ENCODE measurements at places on chromosomes 11 and 22.

DNA sequence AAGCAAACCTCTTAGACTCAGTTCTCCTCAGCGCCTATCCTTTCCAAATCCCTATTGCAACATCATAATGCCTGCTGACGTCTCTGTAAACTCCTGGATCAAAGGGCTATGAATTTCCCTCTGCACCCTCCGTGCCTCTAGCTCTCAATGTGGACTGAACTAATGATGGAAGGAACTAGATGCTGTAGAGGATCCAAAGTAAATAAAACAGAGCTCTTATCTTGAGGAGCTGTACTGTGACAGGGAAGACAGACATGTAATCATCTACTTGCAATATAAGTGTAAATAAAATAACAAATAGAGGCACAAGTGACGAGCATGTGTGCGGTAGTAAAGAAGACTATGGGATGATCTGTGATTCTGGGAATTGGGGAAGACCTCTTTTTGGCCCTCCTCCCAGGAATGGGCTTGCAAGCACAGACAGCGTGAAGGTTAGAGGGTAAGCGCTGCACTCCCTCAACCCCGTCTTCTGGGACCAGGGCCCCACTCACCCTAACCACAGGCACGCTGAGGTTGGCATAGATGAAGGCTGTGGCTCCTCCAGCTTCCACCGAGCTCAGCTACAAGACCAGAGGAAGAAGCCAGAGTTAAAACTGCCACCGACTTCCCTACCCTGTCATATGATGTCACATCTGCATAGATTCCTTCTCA lies 42.2 kb downstream of the P4HA3 start:
- DNase-seq: peak; percentile 68

GRCh38 chr11:15858881-15859280 lies 497.5 kb downstream of the SOX6 start:
- DNase-seq: no peak

DNA sequence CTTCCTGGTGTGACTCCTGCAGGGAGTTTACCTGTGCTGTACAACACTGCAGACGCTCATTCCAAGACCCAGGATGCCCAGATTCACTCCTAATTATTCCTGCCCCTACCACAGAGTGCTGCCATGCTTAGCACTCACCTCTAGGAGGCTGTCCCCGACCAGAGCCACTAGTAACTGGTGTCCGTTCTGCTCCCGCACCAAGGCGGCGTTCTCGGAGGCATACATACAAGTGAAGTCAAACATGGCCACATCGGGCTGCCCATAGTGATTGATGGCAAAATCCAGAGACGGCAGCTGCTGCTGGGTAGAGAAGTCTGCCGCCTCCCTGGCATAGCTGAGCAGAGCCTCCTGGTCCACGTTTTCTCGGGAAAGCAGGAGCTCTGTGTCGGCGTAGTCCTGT lies 122.3 kb upstream of the BID start:
- DNase-seq: no peak

- DNase-seq: no peak
Measured at GRCh38 chr11:126329644-126330211, 25.8 kb upstream of the ST3GAL4 start.

DNA sequence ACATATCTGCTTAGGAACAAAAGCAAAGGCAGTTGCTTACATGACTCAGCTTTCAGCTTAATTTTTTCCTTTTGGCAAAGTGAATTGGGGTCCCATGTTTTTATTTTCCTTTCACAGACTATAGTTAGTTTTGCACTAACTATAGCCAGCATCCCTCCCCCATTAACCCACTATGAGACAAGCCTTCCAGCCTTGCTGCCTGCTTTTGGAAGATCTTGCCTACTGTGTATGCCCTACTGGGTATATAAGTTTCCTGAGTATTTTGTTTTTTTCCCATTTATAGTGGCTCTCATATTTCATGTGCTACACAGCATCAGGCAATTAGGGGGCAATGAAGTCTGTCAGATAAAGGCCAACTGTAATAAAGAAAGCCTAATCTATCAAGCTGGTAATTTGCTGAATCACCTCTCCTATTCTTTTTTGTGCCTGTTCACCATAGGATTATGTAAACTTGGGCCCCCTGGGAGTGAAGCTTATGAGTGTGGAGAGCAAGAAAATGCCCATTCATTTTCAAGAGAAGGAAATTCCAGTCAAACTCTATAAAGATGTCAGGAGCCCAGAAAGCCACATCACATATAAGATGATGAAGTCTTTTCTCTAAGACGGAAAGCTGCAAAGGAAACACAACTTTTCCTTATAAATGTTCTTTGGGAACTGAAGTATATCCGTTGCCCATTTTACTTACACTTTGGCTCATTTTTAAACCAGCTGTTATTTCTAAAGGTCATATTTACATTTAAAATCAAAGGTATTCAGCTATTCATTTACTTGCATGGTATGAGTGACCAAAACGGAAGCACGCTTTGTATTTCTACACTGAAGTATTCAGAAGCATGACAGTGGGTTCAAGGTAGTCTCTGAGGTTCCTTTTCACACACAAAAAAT lies 64.0 kb downstream of the CCDC83 start:
- DNase-seq: peak; percentile 15

All from common myeloid progenitor, CD34-positive (primary cell).